CD4-positive, alpha-beta T cell treated with Interleukin-1 beta for 1 hour (primary cell): ENCODE measurements at places on chromosomes 11 and 22.
A peak's percentile ranks its signal among the peaks of the same experiment; 100 is the strongest.

DNA sequence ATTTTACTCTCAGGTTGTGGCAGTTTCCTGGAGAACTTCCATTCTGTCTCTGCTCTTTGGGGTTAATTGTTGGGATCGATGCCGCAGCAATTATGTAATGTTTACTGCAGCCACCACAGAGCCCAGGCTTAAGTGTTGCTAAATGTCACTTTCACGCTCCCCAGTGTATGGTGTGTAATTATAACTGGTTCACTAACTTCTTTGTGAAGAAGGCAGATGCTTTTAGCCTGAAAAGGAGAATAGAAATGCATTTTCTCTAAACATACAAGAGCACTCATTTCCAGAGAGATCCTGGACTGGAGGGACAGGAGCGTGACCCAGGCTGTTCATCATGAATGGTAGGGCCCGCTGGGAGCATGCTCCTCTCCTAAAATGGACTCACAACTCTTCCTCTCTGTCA lies 132.2 kb upstream of the PLET1 start:
- DNase-seq = no peak

DNA sequence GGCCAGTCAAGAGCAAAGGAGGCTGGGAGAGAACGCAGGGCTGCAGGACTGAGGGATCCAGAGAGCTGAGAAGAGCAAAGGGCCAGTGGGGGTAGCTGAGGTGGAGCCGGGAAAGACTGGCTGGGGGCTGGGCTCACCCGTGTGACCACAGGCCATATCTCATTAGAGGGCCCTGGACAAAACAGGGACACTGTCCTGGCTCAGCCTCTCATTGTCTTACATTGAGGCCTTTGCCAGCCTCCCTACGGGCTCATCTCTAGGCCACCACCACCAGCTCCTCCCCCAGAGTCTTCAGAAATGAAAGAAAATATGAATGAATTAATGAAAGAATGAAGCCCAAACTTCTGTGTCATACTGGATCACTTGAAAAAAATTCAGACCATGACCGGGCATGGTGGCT lies 9.2 kb downstream of the RAB36 start:
- DNase-seq = no peak

- DNase-seq = no peak
These were observed 8.8 kb downstream of the SLC35F2 start for GRCh38 chr11:107849790-107850189.

GRCh38 chr22:41540006-41540315 lies 4.3 kb downstream of the POLR3H start:
- DNase-seq = no peak

- DNase-seq = peak; percentile 67
These were observed 18.1 kb upstream of the JAM3 start for GRCh38 chr11:134050541-134051383.

GRCh38 chr11:113674397-113674685 lies 31.8 kb downstream of the TMPRSS5 start:
- DNase-seq = no peak

- DNase-seq = no peak
These were observed 208.9 kb downstream of the OPCML start for GRCh38 chr11:133323354-133323753.

DNA sequence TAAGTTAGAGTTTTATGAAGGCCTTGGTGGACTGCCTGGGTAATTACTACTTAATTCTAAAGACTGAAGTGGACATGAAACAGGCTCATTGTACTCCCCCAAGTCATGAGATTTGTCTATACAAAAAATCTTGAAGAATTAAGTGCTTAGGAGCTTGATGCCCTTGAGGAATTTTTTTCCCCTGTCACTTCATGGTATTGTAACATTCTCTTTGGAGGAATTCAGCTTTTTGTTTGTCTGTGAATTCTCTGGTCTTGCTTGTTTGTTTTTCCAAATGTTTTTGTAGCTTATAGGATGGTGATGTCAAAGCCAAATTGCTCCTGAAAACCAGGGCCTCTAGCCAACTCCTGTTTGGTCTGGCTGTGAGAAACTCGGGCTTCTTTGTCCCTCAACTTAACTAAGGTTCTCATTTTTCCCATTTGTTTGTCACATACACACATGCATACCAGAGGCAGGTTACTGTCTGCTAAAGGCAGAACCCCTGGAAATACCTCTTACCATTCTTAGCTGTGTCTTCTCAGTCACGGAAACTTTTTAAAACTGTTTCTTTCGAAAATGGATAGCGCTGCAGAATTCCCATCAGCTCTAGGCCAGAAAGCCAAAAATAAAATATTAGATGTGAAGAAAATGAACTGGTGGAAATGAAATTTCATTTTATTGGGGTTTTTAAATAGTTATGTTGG lies 66.9 kb downstream of the AMOTL1 start:
- DNase-seq = no peak

- DNase-seq = no peak
These were observed 1118.2 kb downstream of the BRD1 start for GRCh38 chr22:48709453-48709852.

DNA sequence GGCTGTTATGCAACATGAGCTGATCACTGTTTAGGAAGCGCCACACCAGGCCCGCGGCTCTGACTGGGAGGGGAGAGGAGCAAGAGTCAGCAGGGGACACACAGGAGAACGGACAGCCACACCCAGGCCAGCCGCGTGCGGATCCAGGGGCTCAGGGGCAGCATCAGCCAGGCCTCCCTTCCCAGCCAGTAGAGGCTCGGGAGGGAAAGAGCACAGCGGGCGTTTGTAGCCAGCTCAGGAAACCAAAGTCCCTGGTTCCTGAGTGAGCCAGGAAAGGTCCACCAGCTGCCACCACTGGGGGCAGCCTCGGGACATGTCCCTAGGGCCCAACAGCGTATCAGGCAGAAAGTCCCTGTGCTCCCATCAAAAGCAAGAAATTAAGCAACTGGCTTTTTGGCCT lies 71.8 kb upstream of the PITPNB start:
- no peak for DNase-seq

GRCh38 chr22:42855211-42855610 lies 1.9 kb downstream of the ARFGAP3 start:
- no peak for DNase-seq

DNA sequence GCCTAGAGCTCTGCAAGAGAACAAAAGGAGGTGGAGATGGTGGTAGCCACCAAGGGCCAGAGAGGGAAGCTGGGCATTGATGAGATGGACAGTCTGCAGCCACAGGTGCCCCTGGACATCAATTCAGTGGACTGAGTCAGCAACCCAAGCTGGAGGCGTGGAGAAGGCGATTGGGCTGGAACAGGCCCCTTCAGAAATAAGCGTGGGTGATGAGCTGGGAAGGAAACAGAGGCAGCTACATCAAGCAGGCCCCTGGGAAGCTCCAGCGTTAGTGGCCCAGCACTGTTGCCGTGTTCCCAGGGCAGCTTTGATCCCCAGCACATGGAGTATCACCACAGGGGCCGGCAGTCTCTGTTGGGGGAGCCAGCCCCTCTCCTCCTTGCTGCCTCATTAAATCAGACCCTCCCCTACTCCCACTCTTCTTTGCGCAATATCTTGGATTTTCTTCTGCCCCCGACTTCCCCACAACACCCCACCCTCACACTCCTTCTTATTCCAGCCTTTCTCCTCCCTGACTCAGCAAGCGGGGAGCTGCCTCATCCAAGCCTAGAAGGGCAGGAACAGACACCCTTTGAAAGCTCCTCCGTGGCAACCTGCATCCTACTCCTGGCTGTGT lies 31.7 kb upstream of the OAF start:
- DNase-seq = no peak

DNA sequence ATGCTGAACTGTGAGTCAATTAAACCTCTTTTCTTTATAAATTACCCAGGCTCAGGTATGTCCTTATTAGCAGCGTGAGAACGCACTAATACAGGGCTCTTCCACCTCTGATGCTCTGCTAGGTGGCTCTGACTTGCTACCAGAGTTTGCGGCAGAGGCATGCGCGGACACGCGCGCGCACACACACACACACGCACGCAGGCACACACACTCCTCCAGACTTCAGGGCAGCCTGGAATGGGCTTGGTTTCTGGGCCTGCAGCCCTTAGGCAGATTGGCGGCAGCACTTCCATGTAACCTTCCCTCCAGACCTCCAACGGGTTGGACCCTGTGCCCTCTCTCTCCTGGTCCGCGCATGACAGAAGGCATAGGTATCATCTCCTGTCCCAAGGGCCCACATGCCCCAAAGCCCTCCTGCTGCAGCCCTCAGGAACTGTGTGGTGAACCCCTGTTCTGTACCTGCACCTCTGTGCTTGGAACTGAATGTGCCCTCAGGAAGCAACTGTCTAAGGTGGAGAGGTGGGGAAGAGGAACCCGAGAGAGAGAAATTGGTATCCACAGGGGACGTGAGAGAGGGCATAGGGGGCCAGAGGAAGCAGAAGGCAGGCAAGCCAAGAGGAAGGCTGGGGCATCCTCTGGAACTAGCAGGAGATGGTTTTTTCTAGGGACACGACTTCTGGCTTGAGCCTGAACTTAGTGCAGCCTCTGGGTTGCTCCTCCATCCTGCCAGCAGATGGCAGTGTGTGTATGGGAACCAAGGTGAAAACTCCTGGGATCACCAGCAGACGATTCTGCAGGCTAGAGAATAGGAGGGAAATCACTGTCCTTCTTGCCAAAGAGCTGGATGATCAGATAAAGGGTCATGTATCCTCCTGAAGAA lies 23.4 kb upstream of the RIC3 start:
- peak; percentile 25 for DNase-seq

DNA sequence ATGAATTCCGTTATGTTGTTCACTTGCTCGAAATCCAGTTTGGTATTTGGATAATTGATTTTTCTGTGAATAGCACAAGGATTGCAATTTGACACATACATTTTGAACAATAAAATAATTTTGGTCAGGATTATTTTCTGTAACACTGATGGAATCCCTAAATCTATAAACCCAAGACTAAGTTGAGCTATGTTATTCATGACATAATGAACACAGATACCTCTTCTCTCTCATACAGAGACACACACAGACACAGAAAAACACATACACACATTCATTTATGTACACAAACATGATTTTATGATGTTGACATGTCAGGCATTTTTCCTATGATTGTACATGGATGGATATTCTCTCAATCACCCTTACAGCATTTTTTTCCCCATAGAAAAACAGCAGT lies at the start of gene OR4C5:
Gene OR4C5 (minus strand): TSS at position 101 of the 400 bp plus-strand sequence. CDS start 0 bp downstream, at position 101.
- DNase-seq = no peak

GRCh38 chr11:124676386-124676785 lies 2.7 kb downstream of the SPA17 start:
- no peak for DNase-seq

GRCh38 chr22:42562279-42562678 lies 8.5 kb downstream of the SERHL2 start:
- no peak for DNase-seq
